ENCODE measurements at places on chromosomes 7 and 10.

GRCh38 chr7:112160130-112160770 lies 45.9 kb downstream of the DOCK4 start:
- DNase-seq: no peak

DNA sequence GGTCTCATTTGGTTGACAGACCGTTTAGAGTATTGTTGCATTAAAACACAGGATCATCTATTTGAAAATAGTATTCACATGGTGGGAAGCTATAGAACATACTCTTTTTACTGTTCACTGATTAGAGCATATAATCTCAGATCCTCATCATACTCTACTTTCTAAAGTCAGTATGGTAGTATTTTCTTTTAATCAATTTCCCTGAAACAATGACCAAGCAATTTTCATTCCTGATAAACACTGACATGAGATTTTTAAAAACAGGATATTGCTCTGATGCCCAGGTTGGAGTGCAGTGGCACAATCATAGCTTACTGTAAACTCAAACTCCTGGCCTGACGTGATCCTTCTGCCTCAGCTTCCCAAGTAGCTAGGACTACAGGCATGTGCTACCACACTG lies 63.9 kb downstream of the PTPN12 start:
- DNase-seq: no peak

- no peak for DNase-seq
Observed at GRCh38 chr7:124051681-124052377, 19.0 kb upstream of the TMEM229A start.

DNA sequence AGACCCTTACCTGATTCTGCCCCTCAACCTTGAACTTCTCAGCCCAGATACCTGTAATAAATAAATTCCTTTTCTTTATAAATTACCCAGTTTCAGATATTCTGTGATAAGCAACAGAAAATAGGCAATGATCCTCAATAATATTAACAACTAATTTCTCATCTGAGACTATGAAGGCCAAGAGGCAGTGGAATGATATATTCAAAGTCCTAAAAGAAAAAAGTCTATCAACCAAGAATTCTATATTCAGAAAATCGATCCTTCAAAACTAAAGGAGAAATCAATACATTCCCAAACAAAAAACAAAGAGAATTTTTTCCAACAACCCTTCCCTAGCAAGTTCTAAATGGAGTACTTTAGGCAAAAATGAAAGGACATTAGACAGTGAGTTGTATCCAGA lies 279.6 kb downstream of the PTPRN2 start:
- no peak for DNase-seq

GRCh38 chr10:99393683-99394082 lies 36.7 kb downstream of the GOT1 start:
- no peak for DNase-seq

DNA sequence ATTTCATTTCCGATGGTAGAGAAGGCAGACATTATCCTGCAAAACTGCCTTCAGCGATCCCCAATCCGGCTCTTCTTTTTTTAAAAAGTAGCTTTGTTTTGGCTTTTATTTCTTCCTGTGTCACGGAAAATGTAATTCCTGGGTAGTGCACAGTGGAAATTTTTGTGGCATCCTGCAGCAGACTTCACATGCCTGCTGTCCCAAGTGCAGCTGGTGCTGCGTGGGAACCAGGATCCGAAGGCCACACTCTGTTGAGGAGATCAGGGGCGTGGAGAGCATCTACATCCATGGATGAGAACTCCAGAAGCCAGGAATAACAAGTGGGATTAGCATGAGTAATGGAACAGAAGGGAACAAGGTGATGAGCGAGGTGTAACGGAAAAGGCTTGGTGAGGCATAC lies 4.6 kb downstream of the VWA2 start:
- no peak for DNase-seq

GRCh38 chr7:67407392-67408071 lies 410.9 kb downstream of the TYW1 start:
- no peak for DNase-seq

DNA sequence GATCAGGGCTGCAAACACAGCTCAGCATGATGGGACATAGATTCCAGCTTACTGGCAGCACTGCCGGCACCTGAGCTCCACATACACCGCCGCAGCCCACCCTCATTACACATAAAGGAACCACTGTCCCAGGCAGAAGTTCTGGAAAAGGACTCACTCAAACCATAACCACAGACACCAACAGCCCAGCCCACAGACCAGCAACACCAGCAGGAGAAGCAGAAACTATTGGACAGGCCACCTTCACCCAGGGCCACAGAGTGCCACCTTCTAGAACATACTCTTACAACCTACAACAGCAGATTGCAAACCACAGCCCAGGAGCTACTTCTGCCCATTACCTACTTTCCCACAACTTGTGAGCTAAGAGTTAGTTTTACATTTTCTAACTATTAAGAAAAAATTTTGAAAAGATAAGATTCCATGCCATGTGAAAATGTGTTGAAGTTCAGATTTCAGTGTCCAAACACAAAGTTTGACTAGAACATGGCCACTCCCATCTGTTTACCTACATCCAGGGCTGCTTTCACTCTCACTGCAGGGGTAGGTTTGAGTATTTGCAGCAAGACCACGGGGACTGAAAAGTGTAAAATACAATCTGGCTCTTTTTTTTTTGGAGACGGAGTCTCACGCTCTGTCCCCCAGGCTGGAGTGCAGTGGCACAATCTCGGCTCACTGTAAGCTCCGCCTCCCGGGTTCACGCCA lies 153.0 kb downstream of the TNS3 start:
- no peak for DNase-seq

DNA sequence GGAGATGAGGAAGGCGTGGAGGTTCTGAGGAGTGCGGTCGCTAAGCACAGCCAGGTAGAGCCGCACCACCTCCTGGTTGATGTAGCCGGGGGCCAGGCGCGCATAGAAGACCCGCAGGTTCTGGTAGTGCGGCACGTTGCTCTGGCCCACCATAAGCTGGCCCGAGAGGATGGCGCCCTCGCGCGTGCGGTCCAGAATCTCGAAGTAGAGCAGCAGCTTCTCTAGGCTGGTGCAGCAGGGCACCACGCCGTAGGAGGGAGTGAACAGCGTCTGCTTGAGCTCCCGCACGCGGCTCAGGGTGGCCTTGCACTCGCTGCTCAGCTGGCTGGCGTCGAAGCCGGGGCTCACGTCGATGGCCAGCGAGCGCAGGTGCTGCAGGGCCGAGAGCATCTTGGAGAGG lies 77.8 kb upstream of the TNRC18 start:
- DNase-seq: no peak

- no peak for DNase-seq
Observed at GRCh38 chr10:22986771-22987542, 59.1 kb downstream of the ARMC3 start.

DNA sequence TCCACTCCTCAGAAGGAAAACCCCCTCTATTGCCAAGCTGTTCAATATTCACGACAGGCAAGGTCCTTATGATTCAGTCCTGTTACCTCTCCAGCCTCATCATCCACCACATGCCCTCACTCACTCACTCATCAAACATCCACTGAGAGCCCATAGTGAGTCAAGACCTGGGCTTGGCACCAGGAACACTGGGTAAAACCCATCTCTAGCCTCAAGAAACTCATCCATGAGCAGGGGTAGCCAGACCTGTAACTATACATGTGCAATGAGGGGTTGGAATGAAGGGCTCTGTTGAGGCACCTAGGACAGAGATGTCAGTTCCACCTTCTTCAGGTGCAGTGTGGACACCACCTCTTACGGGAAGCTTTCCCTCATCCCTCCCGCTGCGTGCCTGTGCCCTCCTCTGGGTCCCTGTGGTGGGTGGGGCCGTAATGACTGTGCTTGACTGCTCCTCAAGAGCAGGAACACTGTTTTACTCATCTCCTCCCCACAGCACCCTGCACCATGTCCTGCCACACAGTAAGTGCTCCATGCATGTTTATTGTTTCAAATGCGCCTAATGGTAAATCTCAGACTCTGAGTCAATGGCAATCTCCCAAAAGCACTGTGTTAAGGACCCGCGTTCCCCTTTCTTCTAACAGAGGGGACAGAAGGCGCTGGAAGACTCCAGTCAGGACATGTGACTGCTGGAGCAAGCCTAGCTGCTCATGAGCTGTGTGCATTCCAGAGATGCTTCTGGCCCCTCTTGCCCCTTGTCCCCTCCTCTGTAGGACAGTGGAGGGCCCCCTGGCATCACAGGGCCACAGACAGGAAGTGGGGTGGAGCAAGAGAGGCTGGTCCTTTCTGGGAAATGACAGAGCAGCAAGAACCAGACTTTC lies 95.4 kb downstream of the HIPK2 start:
- DNase-seq: no peak

DNA sequence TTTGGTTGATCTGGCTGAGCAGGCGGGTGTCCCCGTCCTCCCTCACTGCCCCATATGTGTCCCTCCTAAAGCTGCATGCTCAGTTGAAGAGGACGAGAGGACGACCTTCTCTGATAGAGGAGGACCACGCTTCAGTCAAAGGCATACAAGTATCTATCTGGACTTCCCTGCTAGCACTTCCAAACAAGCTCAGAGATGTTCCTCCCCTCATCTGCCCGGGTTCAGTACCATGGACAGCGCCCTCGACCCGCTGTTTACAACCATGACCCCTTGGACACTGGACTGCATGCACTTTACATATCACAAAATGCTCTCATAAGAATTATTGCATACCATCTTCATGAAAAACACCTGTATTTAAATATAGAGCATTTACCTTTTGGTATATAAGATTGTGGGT lies 26.9 kb upstream of the TRIM56 start:
- DNase-seq: no peak

DNA sequence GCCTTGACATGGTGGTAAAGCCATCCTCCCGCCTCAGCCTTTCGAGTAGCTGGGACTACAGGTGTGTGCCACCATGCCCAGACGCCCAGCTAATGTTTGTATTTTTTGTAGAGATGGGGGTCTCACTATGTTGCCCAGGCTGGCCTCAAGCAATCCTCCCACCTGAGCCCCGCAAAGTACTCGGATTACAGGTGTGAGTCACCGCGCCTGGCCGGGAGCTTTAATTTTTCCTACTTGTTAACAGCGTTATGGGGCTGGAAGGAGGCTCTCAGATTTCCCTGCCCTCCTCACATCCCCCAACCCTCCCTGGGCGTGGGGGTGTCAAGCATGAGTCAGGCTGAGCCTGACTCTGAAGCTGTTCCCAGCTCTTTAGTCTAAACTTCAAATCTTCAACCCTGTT lies 8.3 kb downstream of the ALKBH4 start:
- DNase-seq: no peak

DNA sequence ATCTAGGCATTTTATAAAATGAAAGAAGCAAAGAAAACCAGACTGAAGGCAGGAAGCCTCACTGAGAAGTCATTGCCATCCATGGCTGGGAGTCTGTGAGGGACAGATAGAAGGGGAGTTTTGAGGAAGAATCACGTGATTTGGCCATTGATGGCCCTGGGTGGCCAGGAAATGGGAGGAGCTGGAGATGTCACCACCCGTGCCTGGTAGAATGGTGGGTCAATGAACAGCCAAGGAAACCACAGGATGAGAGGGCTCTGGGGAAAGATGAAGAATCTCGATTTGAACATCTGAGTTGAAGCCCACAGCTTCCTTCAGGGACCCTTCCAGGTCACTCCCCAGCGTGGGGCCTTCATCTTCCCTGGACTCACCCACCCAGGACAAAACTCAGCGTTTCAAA lies 103.3 kb upstream of the CHST15 start:
- DNase-seq: no peak

- DNase-seq: peak; percentile 4
Observed at GRCh38 chr7:65269150-65269856, 104.4 kb upstream of the ZNF92 start.

DNA sequence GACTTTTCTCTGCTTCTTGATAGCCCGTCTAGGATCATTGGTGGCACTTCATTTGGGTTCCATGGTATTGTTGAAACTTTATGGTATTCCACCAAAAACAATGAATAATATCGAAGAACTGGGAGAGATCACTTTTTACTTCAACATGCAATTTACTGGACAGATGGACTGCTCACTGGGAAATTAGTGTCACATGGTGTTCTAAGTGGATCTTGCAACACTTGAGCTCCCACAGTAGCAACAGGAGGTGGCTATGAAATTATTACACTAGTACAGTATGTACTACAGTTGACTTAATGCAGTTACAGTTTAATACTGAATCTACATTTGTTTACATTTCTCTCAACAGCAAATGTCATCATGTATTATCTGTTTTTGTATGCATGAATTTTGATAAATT lies 997.3 kb downstream of the REEP3 start:
- no peak for DNase-seq

DNA sequence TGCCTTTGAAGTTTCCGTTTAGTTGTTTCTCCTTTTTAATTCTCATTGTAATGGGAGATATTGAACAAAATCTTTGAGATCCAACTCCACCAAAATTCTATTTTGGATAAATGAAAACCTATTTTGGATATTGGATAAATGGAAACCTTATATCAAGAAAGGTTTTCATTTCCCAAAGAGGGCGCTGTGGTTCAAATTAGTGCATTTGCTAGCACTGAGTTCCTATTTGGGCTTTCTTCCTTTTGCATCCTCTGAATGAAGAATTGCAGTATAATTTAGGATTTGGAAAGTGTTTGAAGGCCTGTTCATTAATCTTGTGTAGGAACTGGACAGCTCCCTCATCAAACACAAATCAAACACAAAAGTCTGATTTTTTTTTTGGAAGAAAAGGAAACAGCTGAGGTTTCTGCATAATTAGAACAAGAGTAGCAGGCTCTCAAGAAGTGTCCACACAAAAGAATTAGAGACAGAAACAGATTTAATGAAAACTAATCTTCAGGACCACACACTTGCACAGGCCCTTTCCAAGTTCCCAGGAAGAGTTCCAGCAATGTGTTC lies 80.8 kb upstream of the KLF14 start:
- no peak for DNase-seq

GRCh38 chr7:26356229-26356628 lies 64.6 kb downstream of the SNX10 start:
- DNase-seq: no peak

GRCh38 chr10:133122171-133122935 lies 34.6 kb downstream of the ADGRA1 start:
- no peak for DNase-seq

DNA sequence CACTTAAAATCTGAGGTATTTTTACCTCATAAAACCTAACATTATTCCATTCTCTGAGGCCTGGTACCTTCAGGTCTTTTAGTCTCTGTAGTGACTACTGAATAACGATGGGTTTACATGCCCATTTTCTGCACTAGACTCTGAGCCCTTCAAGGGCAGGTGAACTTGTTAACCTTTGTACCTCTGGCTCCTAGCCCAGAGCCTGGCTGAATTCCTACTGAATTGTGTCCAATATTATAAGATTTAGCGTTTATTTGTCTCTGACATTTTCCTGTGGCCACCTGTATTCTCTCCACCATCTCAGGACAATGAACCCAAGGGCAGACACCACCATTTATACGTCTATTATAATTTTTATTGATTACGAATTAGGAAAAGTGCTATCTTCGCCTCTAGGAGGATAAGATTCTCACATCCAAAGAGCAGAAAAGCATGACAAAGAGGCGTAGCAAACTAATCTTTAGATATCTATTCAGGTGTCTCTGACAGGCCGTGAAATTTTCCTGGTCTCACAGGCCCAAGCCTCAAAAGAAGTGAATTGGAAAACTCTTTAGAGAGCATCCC lies 27.9 kb upstream of the HNRNPH3 start:
- DNase-seq: no peak

DNA sequence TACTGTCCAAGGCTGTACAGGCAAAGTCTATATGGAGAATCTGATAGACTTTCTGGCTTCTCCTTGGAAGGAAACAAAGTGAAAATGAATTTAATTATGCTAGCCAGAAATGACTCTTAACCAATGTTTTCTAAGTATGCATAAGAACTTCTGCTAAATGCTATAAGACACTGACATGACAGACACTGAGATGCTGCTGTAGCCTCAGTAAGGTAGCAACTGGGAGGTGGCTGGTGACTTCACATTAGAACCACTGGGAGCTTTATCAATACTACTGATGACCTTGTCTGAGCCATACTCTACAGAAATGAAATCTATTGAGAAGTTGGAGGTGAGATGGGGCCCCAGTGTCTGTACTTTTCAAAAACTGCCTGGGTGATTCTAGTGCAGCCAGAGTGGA lies 188.6 kb downstream of the ZNF365 start:
- DNase-seq: no peak
